ENCODE measurements at places on chromosomes 13 and 19.

DNA sequence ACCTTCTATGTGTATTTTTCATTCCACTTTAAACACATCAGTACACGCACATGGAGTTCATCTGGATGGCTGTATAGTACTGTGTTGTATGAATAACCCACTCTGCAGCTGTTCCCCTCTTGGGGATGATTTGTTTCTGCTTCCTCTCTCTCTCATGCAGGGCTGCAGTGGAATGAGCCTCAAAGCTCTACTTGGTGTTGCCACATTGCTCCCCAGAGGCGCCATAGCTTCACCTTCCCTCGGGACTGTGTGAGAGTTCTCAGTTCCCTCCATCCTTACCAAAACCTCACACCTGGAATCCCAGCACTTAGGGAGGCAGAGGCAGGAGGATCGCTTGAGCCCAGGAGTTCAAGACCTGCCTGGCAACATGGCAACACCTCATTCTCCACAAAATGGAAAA, 28.4 kb upstream of the GPR183 start:
- DNase-seq, result no peak

DNA sequence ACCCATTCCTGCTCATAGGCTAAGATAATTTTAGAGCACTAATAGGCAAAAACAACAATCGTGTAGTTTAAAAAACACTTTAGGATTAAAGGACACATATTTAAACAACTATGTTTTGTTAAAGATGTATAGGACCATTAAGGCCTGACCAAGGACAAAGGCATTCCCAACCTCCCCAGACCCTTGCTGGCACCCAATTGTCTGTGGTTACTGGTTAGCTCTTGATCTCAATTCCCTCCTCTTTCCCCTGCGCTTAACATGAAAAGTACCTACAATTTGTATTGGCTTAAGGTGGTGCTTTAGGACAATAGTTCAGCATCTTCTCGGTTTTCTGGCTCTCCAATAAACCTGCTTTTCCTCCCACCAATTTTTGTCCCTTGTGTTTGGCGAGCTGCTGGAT, 51.0 kb downstream of the TEX26 start:
- no peak for DNase-seq

GRCh38 chr19:46731584-46731983, 14.3 kb upstream of the FKRP start:
- no peak for DNase-seq

DNA sequence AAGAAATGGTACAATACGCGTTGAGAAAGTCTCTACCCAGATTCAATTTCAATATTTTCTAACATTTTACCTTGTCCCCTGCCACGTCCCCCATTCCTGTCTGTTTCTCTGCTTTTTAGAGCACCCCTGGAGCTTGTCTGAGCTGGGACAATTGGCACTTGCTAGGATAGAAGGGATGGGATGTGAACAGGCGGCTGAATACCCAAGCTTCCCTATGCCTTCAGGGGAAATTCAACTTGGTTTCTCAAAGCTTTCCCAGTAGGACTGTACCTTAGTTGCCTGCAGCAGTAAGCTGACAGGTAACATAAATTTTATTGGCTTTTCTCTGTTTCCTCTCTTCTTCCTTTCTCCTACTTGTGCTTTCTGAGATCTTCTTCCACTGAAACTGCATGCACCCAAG, 1663.3 kb downstream of the EFNB2 start:
- DNase-seq, result no peak

DNA sequence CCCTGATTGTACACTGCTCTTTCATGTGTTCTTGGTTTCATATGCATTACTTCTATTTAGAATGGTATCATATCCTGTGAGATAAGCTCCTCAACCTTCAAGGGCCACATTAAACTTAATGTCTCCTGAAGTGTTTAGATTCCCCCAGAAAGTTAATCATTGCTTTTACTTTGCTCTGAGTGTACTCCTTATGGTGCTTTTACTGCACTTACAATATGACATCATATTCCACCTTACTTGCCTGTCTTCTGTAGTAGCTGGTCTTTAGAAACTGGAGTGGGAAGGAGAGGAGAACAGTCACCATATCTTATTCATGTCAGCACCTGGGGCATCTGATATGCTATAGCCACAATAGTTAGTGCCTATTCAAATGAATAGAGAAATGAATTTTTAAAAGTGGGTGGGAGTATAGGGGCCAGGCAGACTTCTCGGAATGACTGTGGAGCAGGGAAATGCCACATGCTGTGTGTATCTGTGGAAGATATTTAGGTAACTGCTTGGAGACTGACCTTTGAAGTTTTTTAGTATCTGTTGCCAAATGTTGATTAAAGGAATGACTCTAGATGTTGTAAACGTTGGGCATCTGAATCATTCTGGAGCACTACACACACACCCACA, 40.2 kb downstream of the SLAIN1 start:
- DNase-seq, result no peak

- DNase-seq, result no peak
These were observed 13.0 kb downstream of the RBM26 start for GRCh38 chr13:79392882-79393563.

- no peak for DNase-seq
These were observed 368.9 kb downstream of the SLITRK6 start for GRCh38 chr13:85430216-85430794.

DNA sequence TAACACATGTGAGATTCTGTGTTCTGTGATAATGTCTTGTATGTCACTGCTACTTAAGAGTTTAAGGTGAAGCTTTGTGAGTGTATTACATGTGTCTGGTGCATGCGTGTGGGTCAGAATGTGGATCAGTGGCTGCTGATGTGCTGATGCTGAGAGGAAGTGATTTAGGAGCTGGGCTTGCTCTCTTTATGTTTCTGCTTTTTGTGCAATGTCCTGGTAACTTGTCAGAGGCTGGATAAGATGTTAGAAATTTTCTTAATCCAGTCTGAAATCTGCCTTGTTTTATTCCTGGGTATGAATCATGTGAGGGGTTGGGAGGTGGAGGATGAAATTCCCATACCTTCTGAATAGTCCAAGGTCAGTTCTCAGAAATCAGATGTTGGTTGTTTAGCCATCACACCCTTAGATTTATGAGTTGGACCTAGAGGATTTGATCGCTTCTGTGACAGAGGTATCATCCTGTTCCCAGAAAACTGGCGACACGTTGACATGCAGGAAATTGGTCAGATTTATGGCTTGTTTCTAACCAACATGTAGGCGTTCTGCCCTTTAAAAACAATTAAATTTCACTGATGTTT, 24.5 kb upstream of the CXCL17 start:
- no peak for DNase-seq

DNA sequence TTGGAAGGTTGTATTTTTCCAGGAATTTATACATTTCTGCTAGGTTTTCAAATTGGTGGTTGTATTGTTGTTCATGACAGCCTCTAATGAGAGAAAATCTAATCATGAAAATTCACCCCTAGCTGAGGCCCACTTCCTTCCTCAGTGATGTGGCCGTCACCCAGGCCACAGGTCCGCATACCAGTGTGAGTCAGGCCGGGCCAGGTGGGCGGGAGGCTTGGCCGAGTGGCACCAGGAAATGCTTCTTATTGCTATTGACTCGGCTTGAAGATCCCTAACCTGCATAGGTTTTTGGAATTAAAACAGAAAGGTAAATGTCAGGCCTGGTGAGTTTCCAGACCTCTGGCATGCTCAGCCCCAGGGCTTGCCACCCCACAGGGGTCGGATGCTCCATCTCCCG, 88.7 kb downstream of the SCGB2B2 start:
- DNase-seq, result no peak

DNA sequence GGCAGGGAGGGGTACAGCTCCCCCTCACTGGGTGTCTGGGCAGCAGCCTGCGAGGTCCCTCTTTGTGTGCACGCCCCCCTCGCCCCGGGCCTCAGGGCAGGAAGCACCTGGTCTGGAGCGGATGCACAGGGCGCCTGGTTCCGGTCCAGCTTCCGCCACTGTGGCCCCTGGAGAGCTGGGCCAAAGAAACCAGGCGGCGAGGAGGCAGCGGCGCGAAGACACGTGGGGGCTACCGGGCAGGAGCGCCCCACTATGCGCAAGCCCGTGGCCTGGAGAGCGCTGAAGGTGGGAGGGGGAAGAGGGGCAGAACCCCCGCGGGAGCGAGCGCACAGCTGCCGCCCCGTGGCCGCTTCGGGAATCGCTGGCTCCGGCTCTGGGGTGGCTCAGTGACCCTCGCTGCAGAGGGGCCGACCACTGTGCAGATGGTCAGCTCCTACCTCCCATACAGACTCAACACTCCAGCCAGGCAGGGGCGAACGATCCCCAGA, 1.7 kb upstream of the LYL1 start:
- no peak for DNase-seq

DNA sequence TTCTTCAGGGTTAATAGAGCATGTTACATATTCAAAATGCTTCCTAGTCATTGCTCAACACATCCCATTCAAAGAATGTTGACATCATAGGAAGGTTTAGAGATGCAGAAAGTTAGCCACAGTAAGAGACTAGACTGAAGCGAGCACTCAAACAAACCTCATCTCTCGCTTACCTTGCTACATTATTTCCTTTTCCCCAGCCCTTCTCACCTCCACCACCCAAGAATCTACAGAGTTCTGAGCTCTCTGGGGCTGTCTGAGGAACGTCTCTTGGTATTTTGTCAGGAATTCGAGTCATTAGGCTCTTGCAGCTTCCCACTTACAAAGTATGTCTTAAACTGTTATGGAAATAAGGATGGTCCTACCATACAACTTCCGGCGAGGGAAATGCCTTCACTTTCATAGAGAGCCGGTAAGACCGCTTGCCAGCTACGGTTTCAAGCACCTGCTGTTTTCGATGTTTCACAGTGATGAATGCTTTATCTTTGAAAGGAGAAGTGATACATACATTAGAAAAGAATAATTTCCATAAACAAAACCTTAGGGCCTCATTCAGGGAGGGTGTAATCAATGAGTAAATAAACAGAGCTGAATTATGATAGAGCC, 65.1 kb downstream of the FLT1 start:
- no peak for DNase-seq

All from effector memory CD4-positive, alpha-beta T cell (primary cell).